ENCODE measurements at places on chromosomes 7 and 10.

DNA sequence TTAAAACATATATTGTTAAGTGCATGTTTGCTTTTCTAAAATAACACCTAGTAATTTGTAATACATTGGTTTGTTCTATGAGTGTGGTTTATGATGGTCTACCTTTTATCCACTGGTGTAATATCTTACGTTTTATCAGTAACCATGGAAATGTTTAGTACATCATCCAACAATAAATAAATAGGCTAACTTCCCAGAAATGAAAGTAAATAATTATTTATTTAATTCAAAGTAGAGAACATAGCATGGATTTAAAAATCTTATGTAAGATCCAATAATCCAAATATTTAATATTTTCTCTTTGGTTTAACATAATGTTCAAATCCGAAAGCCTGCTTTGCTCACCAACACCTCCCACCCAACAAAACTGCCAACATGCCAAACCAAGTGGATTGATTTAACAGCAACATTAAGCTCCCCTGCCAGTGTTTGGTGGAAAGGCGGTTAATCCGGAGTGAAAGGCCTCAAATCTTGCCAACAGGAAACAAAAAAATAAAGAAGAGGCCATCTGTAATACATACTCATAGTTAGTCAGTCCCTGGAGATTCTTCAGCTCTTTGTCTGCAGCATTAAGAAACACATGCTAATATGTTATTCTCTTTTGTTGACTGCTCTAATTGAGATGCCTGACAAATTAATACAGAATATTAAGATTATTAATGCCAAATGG is 897.8 kb downstream of the CNTNAP2 start:
- no peak for DNase-seq

- no peak for DNase-seq
Measured at GRCh38 chr10:123862421-123863182, 29.0 kb downstream of the CPXM2 start.

- DNase-seq, result no peak
Measured at GRCh38 chr10:93749218-93749799, 8.4 kb upstream of the LGI1 start.

- DNase-seq, result no peak
Measured at GRCh38 chr10:21637795-21638194, 103.8 kb downstream of the MLLT10 start.

- no peak for DNase-seq
Measured at GRCh38 chr7:38375453-38375852, 102.0 kb upstream of the TARP start.

DNA sequence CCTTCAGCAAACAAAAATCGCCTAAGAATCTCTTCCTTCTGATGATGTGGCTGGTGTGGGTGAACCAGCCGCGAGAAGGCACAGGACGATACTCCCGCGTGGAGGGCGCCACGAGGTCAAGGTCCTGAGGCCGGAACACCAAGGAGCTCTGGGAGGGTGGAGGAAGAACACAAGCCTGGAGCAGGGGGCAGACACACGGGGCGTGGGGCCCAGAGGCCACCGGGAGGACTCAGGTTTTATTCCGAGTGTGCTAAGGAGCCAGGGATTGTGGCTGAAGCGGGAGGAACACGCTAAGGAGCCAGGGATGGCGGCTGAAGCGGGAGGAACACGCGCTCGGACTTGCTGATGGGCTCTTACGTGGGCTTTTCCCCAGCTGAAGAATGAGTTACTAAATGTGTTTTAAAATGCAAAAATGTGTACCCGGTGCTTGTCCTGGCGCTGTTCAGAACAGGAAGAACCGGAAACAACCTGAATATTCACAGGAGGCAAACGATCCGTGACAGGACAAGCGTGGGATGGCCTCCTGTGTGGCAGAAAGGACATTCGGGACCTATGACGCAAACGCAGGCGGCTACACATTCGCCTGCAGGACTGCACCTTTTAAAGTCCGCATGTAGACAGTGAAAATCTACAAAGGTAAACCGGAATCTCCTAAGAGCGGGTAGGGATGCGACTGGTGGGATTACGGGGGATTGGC is 64.0 kb downstream of the MAD1L1 start:
- no peak for DNase-seq

Measured in left ventricle myocardium inferior (tissue), 1 donor.